ENCODE measurements at places on chromosomes 12 and 14.

DNA sequence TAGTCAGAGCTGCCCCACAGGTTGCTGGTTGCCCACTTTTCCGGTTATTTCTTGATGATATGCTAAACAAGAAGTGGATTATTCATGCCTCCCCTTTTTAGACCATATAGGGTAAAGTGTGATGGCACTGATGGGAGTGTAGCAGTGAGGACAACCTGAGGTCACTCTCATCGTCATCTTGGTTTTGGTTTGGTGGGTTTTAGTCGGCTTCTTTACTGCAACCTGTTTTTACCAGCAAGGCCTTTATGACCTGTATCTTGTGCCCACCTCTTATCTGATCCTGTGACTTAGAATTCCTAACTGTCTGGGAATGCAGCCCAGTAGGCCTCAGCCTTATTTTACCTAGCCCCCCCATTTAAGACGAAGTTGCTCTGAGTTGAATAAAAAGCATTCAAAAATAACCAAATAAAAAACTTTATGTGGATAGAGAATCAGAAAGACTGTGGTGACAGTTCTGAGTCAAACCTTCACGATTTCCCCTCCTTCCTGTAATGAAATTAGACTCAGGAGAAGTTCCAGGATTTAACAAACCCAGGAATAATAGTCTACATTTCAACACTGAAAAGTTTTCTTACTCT, 144.2 kb downstream of the PAWR start:
- no peak for DNase-seq

GRCh38 chr12:32270818-32271710, 128.3 kb upstream of the FGD4 start:
- DNase-seq: no peak

DNA sequence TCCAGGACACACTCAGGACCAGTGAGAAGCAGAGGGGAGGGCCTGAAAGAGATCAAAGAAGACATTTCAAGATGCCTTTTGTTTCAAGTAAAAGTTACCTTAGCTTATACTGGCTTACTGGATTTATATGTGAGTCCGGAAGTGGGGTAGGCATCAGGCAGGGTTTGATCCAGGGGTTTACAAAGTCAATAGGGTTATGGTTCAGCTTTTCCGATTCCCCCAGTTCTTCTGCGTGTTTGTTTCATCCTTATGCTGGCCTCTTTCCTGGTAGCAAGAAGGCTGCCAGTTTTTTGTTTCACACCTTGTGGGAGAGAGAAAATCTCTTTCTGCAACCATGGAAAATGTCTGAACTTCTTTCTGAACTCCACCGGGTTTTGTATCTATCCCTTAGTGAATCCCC, 126.3 kb downstream of the ESRRB start:
- DNase-seq: no peak

DNA sequence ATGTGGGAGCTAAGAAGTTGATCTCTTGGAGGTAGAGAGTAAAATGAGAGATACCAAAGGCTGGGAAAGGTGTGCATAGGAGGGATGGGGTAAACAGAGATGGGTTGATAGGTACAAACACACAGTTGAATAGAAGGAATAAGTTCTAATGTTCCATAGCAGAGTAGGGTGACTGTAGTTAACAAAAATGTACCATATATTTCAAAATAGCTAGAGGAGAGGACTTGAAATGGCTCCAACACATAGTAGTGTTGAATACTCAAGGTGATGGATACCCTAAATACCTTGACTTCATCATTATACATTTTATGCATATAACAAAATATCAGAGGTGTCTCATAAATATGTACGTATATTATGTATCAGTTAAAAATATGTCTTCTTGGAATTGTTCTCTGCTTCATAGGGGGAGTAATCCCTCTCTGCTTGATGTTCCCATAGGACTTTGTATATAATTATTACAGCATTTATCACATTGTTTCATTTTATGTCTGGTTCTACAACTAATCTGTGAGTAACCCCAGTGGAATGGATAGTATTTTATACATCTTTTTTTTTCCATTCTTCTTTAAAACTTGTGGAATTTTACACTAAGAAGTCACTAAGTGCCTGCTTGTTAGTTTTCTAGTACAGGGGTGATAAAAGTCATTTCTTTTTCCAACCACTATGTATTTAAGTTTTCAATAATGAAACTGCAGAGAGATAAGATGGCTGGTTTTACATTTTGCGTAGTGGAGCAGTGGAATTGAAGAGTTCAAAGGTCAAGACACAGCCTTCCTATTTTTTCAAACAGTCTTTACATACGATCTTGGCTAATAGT, 1940.0 kb upstream of the SEL1L start:
- DNase-seq: no peak

DNA sequence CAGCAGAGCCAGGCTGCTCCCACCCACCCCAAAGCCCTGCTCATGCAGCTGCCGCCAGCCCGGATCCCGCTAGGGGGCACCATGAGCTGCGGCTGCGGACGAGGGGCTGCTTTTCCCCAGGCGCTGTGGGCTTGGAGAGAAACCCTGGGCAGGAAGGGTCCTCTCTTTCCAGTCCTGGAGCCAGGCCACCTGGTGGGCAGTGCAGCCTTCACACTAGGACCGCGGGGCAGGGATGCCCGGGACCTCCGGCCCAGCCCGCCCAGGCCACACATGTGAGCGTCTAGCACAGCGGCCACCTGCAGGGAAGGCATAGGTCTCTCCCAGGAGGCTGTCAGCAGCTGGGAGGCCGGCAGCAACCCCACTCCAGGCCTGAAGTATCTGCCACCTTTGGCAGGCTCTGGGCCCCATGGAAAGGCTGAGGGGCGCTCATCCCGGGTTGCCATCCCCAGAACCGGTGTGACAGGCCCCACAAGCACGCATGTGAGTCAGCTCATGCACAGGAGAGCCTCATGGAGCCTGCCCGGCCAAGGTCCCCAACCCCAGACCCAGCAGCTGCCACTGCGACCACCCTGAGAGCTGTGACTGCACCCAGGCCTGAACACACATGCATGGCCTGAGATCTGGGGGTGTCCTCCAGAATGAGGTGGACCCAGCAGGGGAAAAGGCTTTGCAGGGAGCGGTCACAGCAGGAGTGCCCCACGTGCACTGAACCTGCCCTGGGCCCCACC, 280.0 kb upstream of the RTL1 start:
- no peak for DNase-seq

DNA sequence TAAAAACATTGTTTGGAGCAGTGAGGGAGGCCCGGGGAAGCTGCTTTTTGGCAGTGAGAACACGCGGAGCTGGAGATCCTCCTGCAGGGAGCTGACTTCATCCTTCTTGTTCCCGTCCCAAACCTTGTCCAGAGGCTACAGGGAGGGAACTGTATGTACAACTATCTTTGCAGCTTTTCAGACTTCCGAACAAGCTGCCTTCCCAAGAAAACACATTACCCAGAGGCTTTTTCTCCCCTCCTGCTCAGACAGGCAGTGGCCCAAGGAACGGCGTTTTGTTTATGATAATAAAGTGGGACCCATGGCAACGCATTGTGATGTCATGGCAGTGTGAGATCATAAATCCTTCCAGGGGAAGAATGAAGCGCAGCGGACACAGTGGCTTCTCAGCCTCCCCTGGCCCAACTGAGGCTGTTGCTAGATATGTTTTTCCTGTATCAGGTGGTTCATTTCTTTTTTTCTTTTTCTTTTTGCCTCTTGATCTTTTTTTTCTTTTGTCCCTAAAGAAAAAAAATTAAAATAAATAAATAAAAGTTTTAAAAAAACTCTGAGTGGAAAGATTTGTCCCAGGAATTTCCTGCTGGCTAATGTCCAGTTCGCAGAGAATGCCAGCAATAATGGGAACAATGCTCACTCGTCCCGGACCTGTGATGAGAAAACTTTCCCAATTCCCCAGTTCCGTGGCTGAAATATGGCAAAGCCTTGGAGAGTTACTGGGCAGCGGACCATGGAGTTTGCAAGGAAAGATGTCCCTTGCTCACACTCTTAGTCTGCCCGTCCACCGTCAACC, 103.4 kb upstream of the MAP1LC3B2 start:
- DNase-seq: no peak

GRCh38 chr12:105581420-105581819, 250.9 kb downstream of the C12orf75 start:
- no peak for DNase-seq
